Daoy (cell line): ENCODE measurements at places on chromosomes 2 and 18.
A peak's percentile ranks its signal among the peaks of the same experiment; 100 is the strongest.

GRCh38 chr2:45750484-45750883, 99.0 kb downstream of the PRKCE start:
- no peak for DNase-seq

- DNase-seq = peak; percentile 66
Observed at GRCh38 chr2:121810959-121811853, 55.8 kb downstream of the TSN start.

- DNase-seq = peak; percentile 92
Observed at GRCh38 chr2:85888684-85889626, at the start of gene ST3GAL5. ST3GAL5 (minus strand) TSS chr2:85888990; CDS start chr2:85888905, 85 bp downstream.

DNA sequence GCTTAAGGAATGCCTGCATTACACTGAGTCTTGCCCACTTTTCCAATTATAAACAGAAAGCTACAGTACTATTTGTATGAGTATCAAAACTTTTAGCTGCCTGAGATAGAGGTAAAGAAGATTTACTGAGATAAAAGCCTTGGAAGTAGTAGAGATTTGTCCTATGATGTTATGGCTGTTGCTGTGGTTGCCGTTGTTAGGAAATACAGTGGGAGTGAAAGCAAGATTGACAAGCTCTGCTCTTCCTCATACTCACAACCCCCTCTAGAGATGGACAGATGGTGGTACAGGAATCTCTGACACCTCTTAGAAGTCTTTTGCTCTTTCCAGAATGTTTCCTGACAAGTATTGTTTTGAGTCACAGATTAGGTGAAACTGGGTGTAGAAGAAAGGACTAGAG, 242.5 kb downstream of the RPIA start:
- peak; percentile 11 for DNase-seq

DNA sequence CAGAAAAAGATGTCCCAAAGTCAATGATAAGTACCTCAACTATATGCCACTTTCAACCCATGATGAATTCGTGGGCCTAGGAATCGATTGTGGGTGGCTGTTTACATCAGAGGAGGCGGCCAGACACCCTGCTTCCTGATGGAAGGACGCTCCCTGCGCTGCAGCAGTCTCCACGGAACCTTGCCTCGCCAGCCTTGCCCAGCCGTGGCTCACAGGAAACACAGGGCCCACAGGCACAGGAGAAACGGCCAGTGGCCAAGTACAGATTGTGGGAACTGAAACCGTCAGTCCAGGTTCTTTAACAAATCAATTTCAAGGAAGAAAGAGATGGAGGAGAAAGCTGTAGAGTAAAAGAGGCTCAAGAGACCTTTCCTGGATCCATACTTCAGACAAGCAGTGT, 101.5 kb upstream of the NFATC1 start:
- no peak for DNase-seq
